ENCODE measurements at places on chromosomes 3 and 15.

DNA sequence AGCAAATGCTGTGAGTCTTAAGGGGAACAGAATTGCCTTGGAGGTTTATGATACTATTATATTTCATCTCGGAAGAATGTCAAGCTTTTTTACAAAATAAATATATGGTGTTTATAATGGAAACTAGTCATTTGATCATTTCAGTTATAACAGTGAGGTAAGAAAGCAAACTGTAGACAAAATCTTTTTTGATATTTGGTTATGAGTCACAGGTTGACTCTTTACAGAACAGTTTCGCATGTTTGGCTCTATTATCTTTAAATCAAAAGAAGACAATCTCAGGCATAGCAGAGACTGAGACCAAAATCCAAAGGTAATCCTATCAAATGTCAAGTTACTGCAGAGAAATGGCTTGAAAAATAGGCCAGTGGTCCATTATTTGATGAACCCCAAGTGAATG, 490.9 kb upstream of the MDFIC2 start:
- no peak for DNase-seq

DNA sequence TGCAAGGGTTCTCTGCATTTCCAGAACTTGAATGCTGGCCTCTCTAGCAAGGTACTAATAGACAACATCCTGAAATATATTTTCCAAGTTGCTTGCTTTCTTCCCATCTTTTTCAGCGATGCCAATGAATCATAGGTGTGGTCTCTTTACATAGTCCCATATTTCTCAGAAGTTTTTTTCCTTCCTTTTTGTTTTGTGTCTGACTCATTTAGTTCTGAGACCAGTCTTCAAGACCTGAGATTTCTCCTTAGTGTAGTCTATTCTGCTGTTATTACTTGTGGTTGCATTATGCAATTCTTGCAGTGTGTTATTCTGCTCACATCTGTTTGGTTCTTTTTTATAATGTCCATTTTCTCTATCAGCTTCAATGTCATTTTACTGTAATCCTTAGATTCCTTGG, 1265.0 kb upstream of the ALCAM start:
- DNase-seq = no peak

DNA sequence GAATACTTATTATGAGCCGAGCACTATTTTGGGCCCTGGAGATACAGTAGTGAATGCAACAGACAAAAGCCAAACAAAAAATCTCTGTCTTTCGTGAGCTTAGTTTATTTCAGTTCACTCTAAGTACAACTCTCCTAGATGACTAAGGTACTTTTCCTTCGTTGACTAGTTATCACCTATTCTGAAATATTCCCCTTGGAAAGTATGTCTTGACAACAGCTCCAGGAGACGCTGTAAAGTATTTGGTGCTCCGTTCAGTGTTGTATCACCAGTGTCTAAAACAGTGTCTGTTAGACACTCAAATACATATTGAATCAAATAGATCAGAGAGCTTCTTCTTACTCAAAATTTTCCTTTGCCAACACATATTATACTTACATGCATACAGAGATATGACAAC, 119.6 kb downstream of the TFDP2 start:
- no peak for DNase-seq

DNA sequence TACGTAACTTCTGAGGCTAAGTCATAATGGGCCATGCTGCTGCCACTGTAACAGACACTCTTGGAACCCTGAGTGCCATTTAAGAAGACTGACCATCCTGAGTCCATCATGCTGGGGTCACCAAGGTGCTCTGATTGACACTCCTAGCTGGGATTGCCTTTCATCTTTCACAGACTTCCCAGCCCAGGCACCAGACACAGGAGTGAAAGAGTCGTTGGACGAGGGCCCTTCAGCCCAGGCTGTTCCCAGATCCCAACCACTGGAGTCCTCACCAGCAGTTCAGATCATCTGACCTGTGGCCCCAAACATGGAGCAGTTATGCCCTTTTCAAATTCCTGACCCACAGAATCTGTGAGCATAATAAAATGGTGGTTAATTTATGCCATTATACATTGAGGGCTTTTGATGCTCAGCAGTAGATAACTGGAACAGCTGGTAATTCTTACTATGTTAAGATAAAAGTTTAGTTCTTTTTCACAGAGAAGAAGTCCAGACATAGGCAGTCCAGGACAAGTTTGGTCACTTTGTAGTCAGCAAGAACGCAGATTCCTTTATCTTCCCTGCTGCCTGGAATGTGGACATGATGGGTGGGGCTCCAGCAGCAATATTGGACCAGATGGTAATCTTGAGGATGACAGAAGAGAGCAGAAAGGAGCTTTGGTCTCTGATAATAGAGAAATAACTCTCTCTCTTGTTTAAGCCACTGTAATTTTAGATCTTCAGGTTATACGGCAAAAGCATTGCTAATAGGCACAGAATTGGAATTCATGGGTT, 7.3 kb upstream of the EHD4 start:
- DNase-seq = no peak

DNA sequence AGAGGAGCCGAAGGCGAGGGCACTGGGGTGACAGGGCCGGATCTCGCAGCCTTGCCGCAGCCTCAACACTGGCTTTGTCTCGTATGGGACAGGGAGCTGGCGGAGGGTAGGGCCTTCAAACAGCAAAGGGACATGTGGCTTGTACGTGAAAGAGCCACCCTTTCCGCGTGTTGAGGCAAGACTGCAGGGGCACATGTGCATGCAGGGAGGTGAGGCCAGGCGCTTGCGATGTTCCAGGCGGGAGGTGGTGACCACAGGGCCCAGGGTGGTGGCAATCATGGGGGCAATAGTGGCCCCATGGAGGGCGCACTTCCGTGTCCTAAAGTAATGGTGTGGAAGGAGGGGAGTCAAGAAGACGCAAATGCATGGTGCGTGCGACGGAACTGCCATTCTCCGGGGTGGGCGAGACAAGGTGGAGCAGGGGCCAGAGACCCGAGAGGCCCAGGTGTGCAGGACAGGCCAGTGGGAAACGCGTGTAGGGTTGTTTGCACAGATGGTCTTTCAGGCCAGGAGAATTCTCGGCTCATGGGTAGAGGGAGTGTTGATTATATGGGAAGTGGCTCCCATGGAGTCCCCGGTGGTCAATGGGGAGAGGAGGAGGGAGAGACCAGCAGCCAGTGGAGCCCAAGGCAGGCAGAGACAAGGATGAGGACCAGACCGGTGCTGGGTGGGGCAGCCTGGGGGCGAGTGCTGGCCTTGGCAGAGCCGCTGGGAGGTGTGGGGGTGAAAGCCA, 45.8 kb upstream of the PCSK6 start:
- DNase-seq = no peak

DNA sequence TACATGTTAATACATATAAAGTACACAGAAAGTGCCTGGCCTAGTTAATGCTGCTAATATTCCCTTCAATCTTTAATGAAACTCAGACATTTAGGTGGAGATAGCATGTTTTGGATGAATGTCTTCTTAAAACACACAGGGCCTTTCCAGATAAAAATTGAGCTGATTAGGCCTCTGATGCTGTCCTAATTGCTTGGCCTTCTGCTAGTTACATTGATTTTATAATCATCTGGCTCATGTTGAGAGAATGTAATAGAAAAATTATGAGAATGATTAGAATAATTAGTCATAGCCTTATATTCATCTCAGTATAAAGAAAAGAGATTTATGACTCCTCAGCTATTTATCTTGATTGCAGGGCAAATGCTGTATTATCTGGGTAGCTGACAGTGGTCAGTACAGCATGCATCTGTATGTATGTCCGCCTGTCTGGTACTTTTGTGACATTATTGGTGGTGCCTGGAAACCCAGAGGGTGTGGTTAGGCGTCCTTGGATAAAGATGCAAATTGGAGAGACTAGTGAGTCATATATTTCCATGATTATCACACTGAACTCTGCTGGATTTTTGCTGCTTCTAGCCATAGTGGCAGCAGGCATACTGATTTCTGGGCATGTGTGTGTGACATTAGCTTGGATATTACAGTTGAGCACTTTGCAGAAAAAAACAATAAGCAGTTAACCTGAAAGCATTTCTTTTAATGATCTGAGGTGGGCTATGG, 120.8 kb downstream of the FEZF2 start:
- DNase-seq = no peak

GRCh38 chr3:103134023-103134724, 699.4 kb downstream of the ZPLD1 start:
- DNase-seq = no peak

GRCh38 chr3:88467191-88467590, 317.4 kb downstream of the C3orf38 start:
- DNase-seq = no peak

DNA sequence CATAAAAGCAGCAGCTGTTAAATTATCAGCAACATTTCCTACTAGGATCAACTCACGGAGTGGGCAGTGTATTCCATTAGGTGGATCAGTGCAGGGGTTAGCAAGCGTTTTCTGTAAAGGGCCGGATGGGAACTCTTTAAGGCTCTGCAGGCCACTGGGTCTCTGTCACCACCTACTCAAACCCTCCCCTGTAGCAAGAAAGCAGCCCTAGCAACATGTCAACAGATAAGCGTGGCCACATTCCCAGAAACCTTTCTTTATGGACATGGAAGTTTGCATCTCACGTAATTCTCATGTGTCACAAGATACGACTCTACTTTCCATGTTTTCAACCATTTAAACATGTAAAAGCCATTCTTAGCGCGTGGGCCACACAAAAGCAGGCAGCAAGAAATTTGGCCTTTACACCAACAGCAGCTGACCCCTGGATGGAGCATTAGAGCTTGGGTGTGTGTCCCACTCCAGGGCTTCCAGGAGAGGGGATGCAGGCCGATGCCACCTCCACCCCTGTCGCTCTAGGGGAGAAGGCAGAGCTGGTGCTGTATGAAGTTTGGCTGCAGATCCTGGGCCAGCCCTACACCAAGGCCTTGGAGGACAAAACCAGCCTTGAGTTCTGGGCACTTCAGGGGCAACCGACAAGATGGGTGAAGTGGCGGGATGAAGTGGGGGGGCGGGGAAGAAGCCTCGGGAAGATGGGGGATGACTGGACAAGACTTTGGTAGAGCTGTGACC, 48.2 kb upstream of the CSPG4 start:
- DNase-seq = no peak

- peak; percentile 98 for DNase-seq
These were observed 22.0 kb upstream of the CYP11A1 start for GRCh38 chr15:74389241-74390048.

DNA sequence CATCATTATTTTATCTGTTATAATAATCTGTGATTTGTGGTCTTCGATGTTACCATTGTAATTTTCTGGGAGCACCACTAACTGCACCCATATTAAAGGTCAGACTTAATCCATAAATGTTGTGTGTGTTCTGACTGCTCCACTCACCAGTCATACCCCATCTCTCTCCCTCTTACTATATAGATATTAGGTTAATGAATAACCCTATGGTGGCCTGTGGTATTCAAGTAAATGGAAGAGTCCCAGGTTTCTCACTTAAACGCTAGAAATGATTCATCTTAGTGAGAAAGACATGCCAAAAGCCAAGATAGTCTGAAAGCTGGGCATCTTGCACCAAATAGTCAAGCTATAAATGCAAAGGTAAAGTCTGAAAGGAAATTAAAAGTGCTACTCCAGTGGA, 1358.5 kb downstream of the ROBO2 start:
- DNase-seq = no peak

GRCh38 chr3:52174896-52175295, 20.7 kb upstream of the POC1A start:
- no peak for DNase-seq

- peak; percentile 20 for DNase-seq
These were observed 19.1 kb upstream of the FSIP1 start for GRCh38 chr15:39801641-39802309.

GRCh38 chr3:42652611-42653302, 740 bp upstream of the ZBTB47 start:
- peak; percentile 60 for DNase-seq

DNA sequence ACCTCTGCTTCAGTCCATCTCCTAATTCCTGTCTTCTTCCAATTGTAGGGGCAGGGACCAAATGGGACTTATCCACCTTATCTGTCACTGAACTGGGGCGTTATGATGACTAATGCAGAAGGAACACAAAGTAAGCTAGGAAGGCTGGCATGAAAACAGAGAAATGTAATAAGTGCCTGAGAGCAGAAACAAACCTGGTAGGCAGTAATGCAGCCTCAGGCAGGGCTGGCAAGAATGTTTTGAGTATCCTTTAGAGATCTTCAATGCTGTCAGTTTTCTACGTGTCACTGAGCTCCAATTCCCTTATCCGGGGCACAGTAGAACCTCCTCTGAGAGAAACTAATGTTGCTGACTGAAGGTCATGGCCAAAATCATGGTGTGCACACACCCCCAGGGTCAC, 246.2 kb upstream of the TBL1XR1 start:
- no peak for DNase-seq

DNA sequence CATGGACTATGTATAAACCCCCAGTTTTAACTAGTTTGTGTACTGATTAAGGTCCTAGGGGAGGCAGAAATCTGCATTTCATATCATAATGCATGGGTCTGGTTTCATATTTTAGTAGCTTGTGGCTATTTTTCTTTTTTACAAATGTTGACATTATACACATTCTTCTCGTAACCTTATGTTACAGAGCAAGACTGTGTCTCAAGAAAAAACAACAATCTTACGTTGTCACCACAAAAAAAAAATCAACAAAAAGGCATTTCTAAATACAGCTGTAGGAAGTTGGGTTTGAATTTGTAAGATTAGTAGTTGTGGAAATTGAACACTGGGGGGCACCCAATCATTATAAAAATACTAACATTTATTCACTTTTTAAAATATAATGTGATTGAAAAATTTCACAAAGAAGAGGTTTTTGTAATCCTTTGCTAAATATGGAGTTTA, 17.9 kb downstream of the SERP1 start:
- DNase-seq = no peak

GRCh38 chr3:191136347-191136746, 62.7 kb upstream of the OSTN start:
- DNase-seq = no peak

DNA sequence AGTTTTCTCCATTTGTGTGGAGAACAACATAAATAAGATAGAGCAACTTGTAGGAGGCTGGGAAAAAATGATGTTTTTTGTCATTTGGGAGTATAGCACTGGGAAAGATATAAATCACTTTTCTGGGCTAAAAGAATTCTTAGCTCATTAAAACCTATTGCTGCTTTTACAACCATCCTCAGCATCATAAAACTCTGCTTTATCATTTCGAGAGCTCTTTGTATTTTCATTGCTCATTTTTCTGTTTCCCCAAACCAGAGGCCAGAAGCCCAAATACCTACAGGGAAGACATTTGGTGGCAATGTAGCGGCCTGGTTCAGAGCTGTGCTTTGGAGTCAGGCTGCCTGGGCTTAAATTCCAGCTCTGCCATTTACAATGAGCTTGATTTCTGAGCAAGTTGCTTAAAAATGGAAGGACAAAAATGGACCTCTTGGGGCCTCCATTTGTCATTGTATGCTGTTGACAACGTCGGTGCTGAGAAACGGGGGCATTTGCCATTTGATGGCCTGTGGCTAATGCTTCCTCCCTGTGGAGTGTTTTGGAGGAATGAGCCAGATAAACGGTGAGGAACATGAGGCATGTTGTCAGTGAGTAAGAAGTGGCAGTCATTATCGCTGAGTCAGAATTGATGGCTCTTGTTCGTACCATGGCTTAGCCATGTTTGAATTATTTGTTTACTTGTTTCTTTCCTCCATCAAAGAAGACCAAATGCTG, 260.0 kb downstream of the EBLN2 start:
- no peak for DNase-seq

- DNase-seq = no peak
These were observed 153.4 kb upstream of the UMPS start for GRCh38 chr3:124576565-124577493.

All from hematopoietic multipotent progenitor cell (in vitro differentiated cells).